Activated CD4-positive, alpha-beta T cell treated with anti-CD3 and anti-CD28 coated beads for 4 hours (primary cell): ENCODE measurements at places on chromosomes 11 and 22.

DNA sequence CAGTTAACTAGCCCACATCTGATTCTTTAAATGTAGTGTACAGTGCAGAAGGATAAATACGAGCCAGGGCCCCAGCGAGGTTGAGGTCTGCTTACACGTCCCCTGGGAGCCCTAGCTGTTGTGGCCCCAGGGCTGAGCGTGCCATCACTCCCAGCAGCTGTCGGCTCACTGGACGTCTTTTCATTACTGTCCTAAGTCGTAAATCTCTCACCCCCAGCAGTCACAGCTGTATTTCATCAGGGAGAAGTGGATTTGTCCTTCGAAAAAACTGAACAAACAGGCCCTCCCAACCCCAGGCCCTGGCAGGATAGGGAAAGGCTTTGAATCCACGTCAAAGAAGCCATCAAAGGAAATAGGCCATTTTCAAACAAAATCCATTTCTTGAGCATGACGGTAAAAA, 110.4 kb upstream of the CSNK2A3 start:
- DNase-seq, result no peak

DNA sequence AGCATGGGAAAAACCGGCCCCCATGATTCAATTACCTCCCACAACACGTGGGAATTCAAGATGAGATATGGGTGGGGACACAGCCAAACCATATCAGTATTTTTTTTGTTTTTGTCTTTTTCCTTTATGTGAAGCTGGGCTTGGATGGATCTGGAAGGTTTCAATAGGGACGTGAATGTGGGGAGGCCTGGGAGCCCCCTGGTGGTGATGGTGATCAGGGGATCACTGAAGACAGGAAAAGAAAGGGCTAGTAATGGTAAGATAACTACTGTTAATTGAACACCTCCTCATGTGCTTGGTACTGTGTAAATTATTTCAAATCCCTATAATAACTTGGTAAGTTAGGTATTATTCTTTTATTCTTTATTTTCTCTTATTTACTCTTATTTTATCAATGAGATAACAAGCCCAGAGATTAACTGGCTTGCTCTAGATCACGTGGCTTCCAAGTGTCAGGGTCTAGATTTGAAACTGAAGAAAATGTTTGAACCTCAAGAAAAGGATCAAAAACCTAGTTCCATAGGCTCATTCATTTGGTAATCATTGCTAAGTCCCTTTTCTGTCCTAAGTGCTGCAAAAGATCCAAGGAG, 364.2 kb downstream of the TENM4 start:
- no peak for DNase-seq

DNA sequence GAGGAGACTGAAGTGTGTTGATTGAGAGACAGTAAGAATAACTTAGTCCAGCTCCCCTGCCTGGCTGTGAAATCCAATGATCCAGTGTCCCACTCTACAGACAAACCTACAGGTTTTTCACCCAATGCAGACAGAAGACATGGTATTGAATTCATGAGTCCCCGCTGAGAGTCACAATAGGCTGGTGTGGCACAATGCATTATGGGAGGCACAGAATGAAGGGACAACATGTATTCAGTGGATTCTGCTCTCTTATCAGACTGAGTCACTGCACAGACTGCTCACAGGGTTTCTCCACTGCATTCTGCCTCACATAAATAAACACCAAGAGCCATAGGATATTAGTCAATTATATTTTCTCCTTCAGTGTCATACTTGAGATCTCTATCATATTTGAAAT, 55.2 kb upstream of the TOP3B start:
- no peak for DNase-seq

GRCh38 chr11:97019754-97020153, 629.9 kb downstream of the JRKL start:
- DNase-seq, result no peak

- no peak for DNase-seq
These were observed 22.6 kb downstream of the POU2AF3 start for GRCh38 chr11:111320728-111321568.

DNA sequence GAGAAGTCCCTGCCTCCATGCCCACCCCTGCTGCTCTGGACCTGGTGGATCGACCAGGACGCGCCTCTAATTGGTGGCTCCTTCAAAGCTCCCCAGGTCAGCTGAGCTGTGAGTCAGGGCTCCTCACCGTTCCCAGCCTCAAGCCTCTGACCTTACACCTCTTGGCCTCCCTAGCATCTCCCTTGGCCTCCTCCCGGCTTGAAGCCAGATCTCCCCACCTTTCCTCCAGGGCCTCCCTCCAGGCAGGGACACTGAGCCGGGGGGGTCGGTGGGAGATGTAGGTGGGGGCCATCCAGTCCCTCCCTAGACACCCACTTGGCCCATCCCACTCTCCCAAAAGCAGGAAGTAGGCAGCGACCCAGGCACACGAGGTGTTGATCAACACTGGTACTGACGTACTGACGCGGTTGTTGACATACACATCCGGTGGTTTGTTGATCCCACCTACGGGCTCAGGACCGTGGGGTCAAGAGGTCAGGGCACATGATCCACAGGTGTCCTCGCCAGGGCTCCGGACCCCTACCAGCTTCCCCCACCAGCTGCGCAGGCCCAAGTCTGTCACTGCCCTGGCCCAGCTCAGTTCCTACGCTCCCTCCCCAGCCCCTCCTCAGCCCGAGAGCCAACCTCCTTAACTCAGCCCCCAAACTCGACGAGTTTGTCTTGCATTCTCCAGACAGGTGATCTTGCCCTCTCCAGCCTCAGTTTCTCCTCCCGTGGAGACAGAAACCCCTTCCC, 802 bp downstream of the ATG2A start:
- no peak for DNase-seq

- DNase-seq, result no peak
These were observed 112.5 kb upstream of the ANO3 start for GRCh38 chr11:26219183-26220117.

DNA sequence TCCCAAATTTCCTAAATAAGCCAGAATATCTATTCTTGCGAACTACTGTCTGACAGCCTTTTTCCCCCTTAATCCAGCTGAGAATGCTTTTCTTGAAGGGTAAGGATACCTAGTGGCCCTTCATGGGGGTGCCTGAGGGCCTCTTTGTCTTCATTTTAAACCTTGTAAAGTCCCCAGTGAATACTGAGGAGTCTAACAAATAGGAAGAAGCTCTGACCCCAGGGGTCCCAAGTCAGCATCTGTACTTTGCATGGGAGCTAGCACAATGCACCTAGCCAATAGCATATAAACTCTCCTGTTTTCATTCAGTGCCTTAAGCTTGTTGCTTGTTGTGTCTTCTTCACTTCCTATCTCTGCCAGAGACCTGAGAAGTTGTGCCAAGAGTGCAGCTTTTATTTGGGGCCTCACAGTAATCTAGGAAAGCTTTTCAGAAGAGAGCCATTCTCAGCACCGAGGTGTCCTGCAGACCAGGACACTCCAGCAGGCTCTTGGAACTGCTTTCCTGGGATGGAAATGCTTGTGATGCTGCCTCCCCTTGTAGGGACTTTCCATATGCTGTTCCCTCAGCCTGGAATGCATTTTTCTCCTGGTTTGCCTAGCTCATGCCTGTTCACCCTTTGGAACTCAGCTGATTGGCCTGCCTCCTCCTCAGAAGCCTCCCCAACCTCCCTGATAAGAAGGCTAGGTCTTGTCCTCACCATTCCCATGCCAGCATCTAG, 37.2 kb downstream of the BMAL1 start:
- DNase-seq, result no peak

GRCh38 chr11:116580799-116581198, 192.0 kb downstream of the BUD13 start:
- no peak for DNase-seq

- peak; percentile 87 for DNase-seq
These were observed 15.7 kb upstream of the SPTBN2 start for GRCh38 chr11:66744485-66745355.

DNA sequence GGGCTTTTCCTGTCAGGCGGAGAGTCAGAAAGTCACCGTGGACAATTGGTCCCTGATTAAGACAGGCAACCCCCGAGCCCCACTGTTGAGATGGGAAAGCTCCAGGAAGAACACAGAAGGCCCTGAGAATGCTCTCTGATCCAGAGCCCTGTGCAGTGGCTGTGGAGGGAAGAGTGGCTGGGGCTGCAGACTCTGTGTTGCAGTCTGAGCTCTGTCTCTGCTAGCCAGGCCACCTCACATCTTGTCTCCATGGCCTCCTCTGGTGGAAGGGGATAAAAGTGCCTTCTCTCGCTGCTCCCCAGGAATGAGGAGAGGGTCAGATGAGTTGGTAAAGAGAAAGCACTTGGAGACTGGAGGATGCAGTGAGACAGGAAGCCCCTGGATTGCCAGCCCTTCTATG, 141.2 kb downstream of the CEP164 start:
- no peak for DNase-seq

GRCh38 chr11:114479331-114479730, 40.1 kb downstream of the REXO2 start:
- DNase-seq, result no peak

GRCh38 chr11:61139387-61139786, 21.8 kb downstream of the VPS37C start:
- DNase-seq, result no peak

GRCh38 chr11:85281550-85281949, 345.6 kb downstream of the DLG2 start:
- DNase-seq, result no peak

GRCh38 chr11:44356351-44356750, 46.4 kb upstream of the ALX4 start:
- no peak for DNase-seq

DNA sequence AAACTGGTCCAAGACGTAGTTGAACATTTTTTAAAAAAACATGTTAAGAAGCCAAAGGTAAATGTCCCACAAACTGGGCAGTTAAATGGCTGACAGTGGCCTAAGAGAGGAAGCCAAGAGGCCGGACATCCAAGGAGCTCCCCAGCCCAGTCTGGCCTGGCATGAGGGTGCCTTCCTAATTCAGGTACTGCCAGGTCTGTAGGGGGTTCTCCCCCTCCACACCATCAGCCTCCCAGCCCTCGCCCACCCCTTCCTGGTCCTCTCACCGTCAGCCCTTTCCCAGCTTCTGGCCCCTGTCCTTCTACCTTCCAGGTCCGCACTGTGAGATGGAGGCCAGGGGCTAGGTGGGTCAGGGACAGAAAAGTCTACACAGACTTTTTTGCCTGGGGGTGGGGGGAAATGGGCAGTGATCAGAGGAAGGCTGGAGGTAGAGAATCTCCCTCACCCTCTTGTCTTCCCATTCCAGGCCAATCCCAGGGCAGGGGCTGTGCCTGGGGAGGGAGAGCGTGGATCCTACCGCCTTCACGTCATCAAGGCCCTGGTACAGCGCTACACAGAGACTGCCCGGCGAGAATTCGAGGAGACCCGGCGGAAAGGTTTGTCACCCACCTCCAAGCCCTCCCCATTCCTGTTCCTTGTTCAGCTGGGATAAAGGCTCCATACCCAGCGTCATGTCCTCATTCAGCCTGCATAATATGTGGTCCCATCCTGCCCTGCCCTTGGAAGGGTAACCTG, 6.0 kb downstream of the ART5 start:
- no peak for DNase-seq

- DNase-seq, result no peak
These were observed 203.4 kb downstream of the CADM1 start for GRCh38 chr11:115300660-115301428.

- DNase-seq, result no peak
These were observed 221.0 kb downstream of the HIPK3 start for GRCh38 chr11:33478111-33478573.

DNA sequence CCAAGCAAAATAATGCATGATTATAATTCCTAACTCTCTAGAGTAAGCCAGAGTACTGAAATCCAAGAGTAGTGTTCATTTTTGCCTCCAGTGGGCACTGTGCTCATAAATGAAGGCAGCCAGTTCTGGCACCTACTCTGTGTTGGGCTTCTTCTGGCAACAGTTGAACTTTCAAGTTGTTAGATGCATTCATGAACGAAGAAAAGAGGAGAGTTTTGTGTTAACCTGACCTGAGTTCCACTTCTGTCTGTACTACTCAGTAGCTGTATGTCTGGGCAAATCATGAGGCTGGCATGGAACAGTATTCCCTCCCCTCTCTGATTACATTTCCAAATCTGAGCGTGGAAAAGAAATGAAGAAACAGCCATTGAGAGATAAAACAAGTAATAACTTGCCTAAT, 20.3 kb upstream of the TENM4 start:
- DNase-seq, result no peak

DNA sequence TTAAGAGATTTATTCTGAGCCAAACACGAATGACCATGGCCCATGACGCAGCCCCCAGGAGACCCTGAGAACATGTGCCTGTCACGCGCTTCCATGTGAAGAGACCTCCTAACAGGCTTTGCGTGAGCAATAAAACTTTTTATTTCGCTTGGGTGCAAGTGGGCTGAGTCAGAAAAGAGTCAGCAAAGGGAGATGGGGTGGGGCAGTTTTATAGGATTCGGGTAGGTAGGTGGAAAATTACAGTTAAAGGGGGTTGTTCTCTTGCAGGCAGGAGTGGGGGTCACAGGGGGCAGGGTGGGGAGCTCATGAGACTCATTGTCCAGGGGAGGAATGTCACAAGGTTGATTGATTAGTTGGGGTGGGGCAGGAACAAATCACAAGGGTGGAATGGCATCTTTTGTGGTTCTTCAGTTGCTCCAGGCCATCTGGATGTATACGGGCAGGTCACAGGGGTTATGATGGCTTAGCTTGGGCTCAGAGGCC, 77.2 kb upstream of the FTH1 start:
- no peak for DNase-seq

DNA sequence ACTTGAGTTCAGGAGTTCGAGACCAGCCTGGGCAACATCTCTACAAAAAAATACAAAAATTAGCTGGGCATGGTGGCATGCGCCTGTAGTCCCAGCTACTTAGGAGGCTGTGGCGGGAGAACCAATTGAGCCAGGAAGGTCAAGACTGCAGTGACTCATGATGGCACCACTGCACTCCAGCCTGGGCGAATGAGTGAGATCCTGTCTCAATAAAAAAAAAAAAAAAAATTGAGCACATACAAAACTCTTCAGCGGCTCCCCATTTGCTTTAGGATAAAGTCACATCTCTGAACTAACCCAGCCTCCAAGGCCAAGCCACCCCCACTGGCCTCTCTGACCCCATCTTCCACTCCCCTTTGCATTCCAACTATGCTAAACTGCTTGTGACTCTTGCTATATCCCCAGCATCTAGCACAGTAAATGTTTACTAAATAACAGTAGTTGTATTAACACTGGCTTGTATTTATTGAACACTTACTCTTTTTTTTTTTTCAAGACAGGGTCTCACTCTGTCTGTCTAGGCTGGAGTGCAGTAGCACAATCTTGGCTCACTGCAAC, 28.9 kb downstream of the CREB3L1 start:
- DNase-seq, result no peak

DNA sequence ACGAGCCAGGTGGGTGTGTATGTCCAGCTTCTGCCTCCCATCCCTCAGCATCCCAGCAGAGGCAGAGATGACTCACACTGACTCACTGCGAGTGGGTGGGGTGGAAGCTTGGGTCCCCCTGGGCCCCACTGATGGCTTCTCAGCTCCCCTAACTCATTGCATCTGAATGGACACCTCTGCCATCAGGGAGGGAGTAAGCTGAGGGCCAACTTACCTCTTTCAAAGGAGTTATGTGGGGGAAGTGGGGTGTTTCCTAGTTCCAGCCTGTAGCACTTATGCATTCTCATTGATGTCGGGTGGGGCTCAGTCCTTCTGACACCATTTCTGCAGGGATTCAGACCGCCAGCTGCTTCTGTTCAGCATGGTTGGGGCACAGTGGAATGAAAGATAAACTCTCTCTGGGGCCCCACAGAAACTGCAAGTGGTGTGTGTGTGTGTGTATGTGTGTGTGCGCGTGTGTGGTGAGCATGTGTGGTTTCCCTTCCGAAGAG, 1425.8 kb downstream of the TBC1D22A start:
- no peak for DNase-seq

- no peak for DNase-seq
These were observed 13.5 kb downstream of the KCNQ1 start for GRCh38 chr11:2458321-2458720.

GRCh38 chr11:88277349-88277915, 60.1 kb downstream of the CTSC start:
- no peak for DNase-seq

GRCh38 chr11:45051621-45052020, 94.8 kb upstream of the PRDM11 start:
- DNase-seq, result no peak
